ENCODE measurements at places on chromosomes 7 and 10.

DNA sequence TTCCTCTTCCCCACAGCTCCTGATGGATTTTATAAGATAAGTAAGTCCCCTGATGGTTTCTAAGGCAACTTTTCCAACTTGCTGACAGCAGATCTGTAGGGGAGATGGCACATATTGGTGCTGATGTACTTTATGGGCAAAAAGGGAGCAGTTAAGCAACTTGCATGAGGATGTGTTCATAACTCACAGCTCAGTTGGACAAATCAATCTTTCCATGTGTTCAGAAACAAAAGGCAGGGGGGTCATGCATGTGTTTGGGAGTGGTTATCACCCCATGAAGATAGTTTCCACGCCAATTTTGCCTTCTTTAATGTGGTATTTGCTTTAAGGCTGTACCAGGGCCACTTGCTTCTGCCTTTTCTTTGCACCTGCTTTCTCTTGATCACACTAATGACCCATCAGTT lies 6.1 kb downstream of the RBM20 start:
- DNase-seq: no peak
- no peaks in the 10 kb centered on the region for H3K36me3 ChIP-seq

GRCh38 chr10:11798845-11799735 lies 24.1 kb upstream of the PROSER2 start:
- DNase-seq: no peak
- H3K4me1 ChIP-seq: peaks cover 5% of the 10 kb centered on the region
- no peaks in the 10 kb centered on the region for H3K36me3 ChIP-seq
- no peak overlapping the region for H3K4me3 ChIP-seq
- H3K27me3 ChIP-seq: peaks cover 18% of the 10 kb centered on the region

DNA sequence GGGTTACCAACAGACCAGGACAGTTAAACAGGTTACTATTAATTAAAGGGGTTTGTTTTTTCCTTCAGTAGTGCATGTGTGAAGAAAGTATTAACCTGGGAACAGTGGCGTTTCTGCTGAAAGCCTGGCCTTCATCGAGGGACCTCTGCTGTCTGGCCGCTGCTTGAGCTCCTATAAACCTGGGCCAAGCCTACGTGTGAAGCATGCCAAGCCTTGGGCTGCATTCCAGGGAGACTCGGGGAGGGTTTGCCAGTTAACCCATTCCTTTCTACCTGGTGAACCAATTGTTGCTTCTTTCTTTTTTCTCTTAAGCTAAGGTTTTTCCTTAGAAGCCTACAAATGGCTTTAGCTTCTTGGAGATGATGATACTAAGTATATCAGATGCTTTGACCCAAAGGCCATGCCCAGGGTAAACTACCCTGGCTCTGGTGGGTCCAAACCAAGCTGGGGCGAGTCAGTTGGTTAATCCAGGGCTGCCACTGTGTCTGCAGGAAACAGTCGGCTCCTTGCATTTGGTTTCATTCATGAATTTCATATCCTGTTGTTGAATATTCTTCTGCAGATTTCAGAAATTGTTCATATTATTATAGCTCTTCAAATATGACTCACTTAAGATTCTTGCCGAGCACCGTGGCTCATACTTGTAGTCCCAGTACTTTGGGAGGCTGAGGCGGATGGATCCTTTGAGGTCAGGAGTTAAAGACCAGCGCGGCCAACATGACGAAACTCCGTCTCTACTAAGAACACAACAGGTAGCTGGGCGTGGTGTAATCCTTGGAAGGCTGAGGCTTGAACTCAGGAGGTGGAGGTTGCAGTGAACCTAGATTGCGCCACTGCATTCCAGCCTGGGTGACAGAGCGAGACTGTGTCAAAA lies 23.8 kb downstream of the PFKP start:
- no peak overlapping the region for H3K4me3 ChIP-seq

DNA sequence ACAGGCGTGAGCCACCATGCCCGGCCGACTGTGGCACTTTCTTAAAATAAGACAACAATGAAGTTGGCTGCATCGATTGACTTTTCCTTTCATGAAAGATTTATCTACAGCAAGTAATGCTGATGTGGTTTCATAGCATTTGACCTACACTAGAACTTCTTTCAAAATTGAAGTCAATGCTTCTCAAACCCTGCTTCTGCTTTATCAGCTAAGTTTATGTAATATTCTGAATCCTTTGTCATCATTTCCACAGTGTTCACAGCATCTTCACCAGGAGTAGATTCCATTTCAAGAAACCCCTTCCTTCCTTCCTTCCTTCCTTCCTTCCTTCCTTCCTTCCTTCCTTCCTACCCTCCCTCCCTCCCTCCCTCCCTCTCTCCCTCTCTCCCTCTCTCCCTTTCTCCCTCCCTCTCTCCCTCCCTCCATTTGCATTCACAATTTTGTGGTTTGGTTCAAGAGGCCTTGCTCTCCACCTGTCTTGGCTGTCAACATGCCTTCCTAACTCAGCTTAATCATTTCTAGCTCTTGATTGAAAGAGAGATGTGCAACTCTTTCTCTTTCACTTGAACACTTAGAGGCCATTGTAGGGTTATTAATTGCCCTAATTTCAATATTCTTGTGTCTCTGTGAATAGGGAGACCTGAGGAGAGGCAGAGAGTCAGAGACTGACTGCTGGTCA lies 52.1 kb downstream of the HDAC9 start:
- H3K27me3 ChIP-seq: no peaks in the 10 kb centered on the region
- H3K27ac ChIP-seq: no peak overlapping the region
- no peaks in the 10 kb centered on the region for H3K4me1 ChIP-seq

- no peaks in the 10 kb centered on the region for H3K36me3 ChIP-seq
- no peaks in the 10 kb centered on the region for H3K4me1 ChIP-seq
- no peak for DNase-seq
- H3K27me3 ChIP-seq: no peaks in the 10 kb centered on the region
- no peak overlapping the region for H3K4me3 ChIP-seq
- H3K27ac ChIP-seq: no peak overlapping the region
Observed at GRCh38 chr10:88104223-88104622, 240.8 kb downstream of the PTEN start.

DNA sequence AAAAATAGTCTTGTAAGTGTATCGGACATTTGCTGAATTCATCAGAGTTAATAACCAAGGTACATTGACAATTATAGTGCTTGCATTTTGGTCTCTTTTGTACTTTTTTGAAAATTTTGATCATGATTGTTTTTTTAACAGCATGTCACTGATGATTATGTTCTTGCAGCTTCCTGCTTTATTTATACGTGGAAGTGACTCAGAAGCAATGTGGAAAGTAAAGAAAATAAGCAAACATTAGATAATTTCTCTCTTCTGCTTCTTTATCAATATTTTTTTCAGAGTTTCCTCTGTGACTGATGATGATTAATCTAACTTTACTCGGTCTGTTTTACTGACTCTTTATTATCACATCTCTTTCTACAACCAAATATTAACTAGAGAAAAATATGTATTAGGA lies 1351.9 kb downstream of the REEP3 start:
- no peaks in the 10 kb centered on the region for H3K4me1 ChIP-seq
- no peaks in the 10 kb centered on the region for H3K27me3 ChIP-seq
- H3K36me3 ChIP-seq: no peaks in the 10 kb centered on the region

GRCh38 chr7:24299192-24299591 lies 15.2 kb downstream of the NPY start:
- H3K36me3 ChIP-seq: no peaks in the 10 kb centered on the region
- no peak for DNase-seq
- no peaks in the 10 kb centered on the region for H3K4me1 ChIP-seq
- H3K4me3 ChIP-seq: no peak overlapping the region
- H3K27ac ChIP-seq: no peak overlapping the region
- no peaks in the 10 kb centered on the region for H3K27me3 ChIP-seq

GRCh38 chr10:34323192-34323591 lies 491.9 kb downstream of the PARD3 start:
- no peaks in the 10 kb centered on the region for H3K4me1 ChIP-seq
- no peaks in the 10 kb centered on the region for H3K36me3 ChIP-seq

GRCh38 chr7:146345251-146345650 lies 228.7 kb downstream of the CNTNAP2 start:
- no peak overlapping the region for H3K4me3 ChIP-seq
- H3K27me3 ChIP-seq: no peaks in the 10 kb centered on the region
- no peaks in the 10 kb centered on the region for H3K4me1 ChIP-seq
- DNase-seq: no peak
- no peak overlapping the region for H3K27ac ChIP-seq

DNA sequence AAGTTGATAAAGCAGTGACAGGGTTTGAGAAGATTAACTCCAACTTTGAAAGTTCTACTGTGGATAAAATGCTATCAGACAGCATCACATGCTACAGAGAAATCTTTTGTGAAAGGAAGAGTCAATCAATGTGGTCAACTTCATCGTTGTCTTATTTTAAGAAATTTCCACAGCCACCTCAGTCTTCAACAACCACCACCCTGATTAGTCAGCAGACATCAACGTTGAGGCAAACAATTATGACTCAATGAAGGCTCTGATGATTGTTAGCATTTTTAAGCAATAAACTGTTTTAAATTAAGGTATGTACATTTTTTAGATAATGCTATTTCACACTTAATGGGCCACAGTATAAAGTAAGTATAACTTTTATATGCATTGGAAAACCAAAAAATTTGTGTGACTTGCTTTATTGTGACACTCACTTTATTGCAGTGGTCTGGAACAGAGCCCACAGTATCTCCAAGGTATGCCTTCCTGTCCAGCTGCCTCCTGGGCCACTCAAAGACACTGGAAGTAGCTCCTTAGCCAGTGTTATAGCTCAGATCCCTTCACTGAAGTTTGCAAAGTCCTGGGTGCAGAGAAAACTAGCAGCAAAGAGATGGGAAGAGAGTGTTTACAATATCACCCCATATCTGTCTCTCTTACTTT lies 293.1 kb downstream of the ARHGAP12 start:
- H3K27ac ChIP-seq: no peak overlapping the region
- H3K36me3 ChIP-seq: no peaks in the 10 kb centered on the region
- no peaks in the 10 kb centered on the region for H3K27me3 ChIP-seq
- no peaks in the 10 kb centered on the region for H3K4me1 ChIP-seq

- no peak overlapping the region for H3K4me3 ChIP-seq
- H3K4me1 ChIP-seq: no peaks in the 10 kb centered on the region
- H3K27ac ChIP-seq: no peak overlapping the region
- H3K36me3 ChIP-seq: no peaks in the 10 kb centered on the region
- DNase-seq: no peak
- no peaks in the 10 kb centered on the region for H3K27me3 ChIP-seq
Observed at GRCh38 chr7:32266932-32267475, 196.8 kb upstream of the PDE1C start.

DNA sequence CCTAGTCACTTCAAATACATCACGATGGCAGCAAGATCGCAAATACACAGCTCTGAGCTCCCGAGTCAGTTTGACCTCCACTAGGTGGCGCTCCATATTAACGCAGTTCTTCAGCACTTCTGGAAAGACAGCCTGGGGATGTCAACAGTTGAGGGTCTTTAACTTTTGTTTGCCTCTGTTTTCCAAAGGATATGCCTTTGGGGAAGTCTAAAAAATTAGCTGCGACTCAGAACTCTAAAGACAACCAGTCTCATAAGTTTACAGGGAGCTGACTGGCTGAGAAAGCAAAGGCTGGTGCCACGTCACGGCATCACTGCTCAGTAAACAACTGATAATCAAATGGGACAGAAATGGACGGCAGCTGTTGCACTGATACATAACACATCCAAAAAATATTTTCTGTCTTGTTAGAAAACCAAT lies 458.8 kb downstream of the SORCS1 start:
- H3K27ac ChIP-seq: no peak overlapping the region
- no peak overlapping the region for H3K4me3 ChIP-seq
- H3K27me3 ChIP-seq: no peaks in the 10 kb centered on the region
- peak; percentile 32 for DNase-seq

DNA sequence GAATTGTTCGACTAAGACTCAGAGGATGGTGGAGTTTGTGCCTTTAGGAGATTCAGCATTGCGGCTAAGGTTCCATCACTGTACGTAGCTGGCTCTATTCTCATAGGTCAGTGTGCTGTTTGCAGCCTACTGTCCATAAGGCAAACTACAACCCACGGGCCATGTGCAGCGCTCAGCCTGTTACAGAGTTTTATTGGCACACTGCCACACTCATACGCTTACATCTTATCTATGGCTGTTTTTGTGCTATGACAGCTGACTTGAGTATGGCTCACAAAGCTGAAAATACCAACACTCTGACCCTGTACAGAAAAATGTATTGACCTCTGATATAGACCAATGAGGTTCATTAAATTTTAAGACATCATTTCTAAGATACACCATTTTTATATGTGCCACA lies 114.5 kb downstream of the ARID5B start:
- no peak overlapping the region for H3K27ac ChIP-seq
- DNase-seq: peak; percentile 36
- H3K36me3 ChIP-seq: no peaks in the 10 kb centered on the region
- H3K27me3 ChIP-seq: 0 out of 2 replicates have a peak, but pooled peaks cover 4% of the 10 kb centered on the region

DNA sequence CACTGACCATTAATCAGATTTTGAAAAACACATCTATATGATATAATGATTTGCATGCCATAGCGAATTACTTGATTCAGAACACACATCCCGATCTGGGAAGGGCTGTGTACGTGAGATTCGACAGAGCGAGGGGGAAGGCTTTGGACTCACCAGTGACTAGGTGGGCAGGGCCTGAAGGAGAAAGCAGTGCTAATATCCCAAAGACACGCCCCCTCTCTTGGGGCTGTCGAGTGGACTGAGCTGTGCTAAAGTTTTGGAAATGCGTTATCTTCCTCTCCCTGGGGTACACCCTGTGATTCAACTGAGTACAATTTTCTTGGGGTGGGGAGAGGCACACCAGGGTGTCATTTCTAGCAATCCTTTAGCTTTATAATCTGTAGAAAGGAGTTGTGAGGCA lies 1.8 kb downstream of the LRRC17 start:
- H3K4me3 ChIP-seq: no peak overlapping the region
- no peaks in the 10 kb centered on the region for H3K27me3 ChIP-seq
- no peak overlapping the region for H3K27ac ChIP-seq
- DNase-seq: no peak
- no peaks in the 10 kb centered on the region for H3K4me1 ChIP-seq

- no peaks in the 10 kb centered on the region for H3K36me3 ChIP-seq
- no peaks in the 10 kb centered on the region for H3K27me3 ChIP-seq
- H3K4me3 ChIP-seq: no peak overlapping the region
- H3K4me1 ChIP-seq: no peaks in the 10 kb centered on the region
- DNase-seq: no peak
- H3K27ac ChIP-seq: no peak overlapping the region
Observed at GRCh38 chr10:89425000-89425399, 10.6 kb downstream of the IFIT5 start.

DNA sequence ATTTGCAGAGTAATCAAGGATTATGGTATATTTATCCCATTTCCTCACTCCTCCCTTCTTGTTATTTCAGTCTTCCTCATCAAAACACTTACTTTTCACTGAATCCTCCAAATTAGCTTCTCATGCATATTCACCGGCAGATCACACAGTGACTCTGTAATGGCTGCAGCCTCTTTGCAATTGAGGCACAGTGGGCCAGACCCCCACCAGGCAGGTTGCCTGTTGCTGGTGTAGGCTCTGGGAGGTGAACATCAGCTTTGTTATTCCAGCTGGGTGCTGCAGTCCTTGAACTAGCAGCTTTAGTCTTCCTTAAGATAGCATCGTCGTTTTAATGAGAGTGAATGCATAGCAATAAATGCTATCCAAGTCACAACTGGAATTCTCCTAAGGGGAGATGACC lies 449.3 kb downstream of the CNTNAP2 start:
- H3K4me1 ChIP-seq: no peaks in the 10 kb centered on the region
- H3K27me3 ChIP-seq: no peaks in the 10 kb centered on the region
- H3K4me3 ChIP-seq: no peak overlapping the region
- no peaks in the 10 kb centered on the region for H3K36me3 ChIP-seq

Measured in K562 (cell line).